ENCODE measurements at places on chromosomes 4 and X.

- no peak for DNase-seq
These were observed 4.2 kb downstream of the PDE6B start for GRCh38 chr4:629636-629914.

GRCh38 chr4:55175779-55176231, 50.4 kb upstream of the KDR start:
- no peak for DNase-seq

- no peak for DNase-seq
These were observed 221.0 kb upstream of the GALNT7 start for GRCh38 chr4:172947594-172947993.

DNA sequence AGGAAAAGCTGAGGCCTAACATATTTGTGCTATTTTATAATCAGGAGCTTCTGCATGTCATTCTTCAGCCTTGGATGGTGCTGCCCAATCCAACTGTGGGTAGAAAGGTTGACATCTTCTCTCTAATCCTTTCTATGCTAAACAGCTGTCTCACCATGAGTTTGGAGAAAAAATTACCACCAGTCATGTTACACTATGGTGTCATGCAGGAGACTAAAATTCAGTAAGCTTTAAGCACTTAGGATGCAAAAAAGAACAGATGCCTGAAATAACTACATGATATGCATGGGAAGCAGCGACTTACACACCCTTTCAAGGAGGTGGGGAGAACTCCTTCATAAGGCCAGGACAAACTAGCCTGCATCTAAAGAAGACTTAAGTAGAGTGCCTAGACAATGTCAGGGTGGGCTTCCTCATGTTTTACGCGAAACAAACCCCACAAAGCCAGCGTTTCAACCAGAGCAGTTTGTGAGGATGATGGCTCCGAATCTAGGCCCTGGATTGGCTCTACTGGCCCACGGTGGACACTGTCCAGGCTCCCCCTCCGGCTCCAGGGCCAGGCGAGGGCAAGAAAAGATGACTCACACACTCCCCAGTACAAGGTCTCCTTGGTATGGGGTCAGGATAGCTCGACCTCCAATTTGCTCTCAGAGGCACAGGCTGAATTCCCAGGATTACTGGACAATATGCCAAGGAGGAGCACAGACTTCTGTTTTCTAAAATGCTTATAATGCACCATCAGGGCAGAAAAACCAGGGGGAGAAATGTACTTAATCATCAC, 45.1 kb downstream of the STX18 start:
- DNase-seq: no peak

- no peak for DNase-seq
These were observed 711.3 kb upstream of the AMOT start for GRCh38 chrX:113551919-113552318.

GRCh38 chr4:48778431-48779094, 1.5 kb downstream of the FRYL start:
- no peak for DNase-seq

DNA sequence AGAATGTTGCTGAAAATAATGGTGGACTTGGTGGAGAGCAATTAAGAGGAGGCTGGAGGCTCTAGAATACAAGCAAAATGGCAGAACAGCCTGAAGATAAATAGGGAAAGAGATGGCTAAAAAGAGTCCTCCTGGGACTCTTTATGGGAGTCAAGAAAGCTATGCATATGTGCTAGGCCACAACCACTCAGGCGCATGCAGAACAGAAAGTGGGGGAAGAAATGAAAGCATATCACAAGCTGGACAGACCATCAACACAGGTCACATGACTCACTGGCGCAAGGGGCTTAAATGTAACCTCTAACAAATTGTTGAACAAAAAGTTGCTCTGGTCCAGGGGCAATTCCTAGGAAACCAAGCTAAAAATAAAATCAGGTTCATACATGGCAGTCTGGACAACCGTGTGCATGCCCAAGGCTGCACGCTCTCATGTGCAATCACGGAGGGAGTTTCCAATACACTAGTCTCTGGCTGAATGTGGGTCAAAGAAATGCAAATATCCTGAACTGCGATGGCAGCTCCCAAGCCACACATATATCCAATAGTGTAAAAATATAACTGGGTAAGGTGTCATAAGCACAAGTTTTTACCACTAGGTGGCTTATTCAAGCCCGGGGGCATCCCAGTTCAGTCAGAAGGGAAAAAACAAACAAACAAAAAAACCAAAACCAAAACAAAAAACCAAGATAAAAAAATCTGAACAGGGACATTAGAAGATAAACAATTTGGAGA, 45.4 kb downstream of the ZNF711 start:
- DNase-seq: no peak

DNA sequence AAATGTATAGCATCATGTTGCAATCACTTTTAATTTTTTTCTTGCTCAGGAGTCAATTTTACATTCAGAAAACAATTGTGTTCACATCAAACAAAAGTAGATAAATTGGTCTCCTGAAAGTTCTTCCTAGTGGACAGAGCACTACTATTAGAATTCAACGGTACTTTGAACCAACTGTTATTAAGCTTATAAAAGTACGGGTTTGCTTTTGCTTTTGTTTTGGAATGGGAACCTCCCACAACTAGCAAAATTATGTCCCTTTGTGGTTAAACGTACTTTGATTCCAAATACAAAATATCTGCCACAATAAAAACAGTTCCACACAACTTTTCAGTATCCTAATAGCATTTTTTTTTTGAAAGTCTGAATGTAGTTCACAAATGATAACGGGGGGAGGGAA, 8.6 kb upstream of the MAPK10 start:
- no peak for DNase-seq

DNA sequence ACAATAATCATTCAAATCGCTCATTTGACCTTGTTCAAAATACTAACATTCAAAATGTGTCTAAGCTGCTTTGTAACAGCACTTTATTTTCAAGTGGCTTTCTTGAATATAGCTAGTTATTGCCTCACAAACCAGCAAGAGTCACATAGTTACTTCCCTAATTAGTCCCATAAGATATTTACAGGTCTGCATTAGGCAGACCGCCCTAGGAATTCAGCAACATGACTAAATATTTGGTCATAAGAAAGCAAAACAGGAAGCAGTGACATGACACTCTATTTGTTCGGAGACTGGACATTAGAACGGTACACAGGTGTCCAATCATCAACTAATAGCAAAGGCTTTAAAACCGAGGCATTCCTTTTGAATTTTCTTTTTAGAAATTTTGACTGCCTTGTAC, 262.0 kb downstream of the COL25A1 start:
- no peak for DNase-seq

DNA sequence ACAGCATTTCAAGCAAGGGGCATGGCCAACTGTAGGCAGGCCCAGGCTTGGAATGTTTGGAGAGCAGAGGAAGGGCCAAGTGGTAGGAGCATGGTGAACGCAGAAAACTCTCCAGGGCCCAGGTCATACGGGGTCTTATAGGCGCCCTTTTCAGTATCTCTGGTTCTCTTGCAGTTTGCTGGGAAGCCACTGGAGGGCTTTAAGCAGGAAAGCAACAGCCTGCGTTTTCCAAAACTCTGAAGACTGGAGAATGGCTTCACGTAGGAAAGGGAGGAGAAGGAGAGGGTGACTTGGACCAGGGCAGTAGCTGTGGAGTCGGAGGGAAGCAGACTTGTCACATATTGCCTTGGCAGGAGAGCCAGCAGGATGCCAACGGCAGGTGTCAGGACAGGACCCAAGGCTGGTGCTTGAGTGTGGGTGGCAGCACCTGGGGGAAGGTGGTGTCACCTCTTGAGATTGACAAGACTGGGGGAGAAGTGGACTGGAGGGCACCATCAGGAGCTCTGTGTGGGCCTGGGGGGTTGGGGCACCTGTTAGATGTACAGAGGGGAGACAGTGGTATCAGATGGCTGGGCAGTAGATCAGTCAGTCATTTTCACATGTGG, 21.9 kb downstream of the TKTL1 start:
- peak; percentile 17 for DNase-seq

DNA sequence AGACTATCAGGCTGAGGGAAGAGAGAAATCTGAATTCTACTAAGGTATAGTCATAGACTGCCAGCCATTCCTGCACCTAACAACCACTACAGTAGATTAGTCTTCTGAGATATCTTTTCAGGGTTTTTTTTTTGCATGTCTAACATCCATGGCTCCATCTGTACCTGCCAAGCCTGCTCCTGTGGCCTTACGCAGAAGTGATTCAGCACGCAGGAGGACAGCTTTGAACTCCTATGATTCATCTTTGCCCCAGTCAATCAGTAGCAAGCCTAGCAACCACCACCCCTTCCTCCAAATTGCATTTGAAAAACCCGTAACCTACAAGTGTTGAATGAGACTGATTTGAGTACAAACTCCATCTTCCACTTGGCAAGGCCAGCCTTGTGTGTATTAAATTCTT, 520.7 kb upstream of the HS3ST1 start:
- no peak for DNase-seq

DNA sequence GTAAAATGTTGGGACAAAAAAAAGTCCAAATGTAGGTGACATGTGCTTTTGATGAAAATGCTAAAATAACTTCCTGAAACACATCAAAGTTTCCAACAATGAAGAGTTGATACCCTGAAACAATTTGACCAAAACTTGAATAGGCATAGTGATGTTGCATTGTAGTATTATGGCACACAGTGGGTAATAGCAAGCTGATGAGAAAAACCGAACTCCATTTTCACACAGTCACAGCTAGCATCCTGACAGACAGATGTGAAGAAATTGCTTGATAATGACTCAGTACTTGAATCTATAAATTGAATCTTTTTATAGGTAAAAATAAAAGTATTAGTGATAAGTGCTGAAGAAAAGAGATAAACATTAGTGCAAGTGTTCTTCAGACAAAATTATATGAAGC, 122.5 kb downstream of the ELOVL6 start:
- DNase-seq: no peak

- no peak for DNase-seq
These were observed 27.6 kb downstream of the MORF4L2 start for GRCh38 chrX:103658681-103659433.

- no peak for DNase-seq
These were observed 87.9 kb downstream of the FRAS1 start for GRCh38 chr4:78145008-78145407.

DNA sequence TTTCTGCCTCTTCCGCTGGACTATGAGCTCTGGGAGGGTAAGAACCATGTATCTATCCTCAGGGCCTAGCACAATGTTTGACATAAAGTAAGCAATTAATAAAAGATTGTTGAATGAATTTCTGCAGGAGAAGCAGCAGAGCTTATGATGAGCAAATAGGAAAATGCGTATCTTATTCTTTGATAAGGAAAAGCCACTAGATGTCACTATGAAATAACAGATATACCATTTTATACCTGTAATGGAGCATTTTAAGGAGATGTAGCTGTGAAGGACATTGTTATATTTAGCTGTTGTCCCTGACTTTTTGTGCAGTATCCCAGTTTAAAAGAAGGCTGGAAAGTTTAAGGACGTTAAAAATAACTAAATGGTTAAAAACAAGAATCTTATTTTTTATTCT, 147.2 kb upstream of the MBNL3 start:
- no peak for DNase-seq

DNA sequence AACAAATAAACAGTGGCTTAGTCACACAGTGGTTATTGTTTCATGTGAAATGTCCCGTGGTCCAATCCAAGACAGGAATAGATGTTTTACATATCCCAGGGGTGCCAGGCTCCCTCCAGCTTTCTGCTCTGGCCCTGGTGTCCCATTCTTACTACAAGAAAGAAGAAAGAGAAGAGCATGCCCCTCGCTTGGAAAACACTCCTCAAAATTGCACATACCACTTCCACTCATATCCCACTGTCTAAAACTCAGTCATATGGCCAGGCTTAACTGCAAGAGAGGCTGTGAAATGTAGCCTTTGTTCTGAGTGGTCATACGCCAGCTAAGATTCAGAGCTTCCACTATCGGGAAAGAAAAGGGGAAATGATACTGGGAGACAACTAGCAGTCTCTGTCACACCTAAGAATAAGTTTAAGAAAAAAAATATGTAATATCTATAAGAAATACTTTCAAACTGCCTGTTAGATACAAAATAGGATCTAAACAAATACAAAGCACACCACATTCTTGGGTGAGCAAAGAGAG, 306.8 kb upstream of the FAM241A start:
- no peak for DNase-seq

DNA sequence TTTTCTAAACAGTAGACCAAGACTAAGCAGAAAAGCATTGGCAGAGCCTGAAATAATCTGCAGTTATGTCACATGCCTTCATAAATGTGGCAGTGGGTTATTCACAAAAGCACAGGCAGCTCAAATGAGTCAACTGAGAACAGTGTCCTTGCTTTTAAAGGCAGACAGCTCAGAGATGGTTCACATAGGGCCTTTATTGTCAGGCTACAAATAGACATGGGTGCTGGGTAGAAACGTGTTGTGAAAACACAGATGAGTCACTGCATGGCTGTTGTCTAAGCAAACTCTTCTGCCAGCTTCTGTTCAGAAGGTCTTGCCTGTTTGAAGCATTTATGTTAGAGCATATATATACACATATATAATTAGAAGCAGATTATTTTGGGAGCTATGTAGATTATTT, 118.0 kb downstream of the SLC4A4 start:
- peak; percentile 18 for DNase-seq

- no peak for DNase-seq
These were observed 24.8 kb upstream of the ACSL1 start for GRCh38 chr4:184850431-184851199.

DNA sequence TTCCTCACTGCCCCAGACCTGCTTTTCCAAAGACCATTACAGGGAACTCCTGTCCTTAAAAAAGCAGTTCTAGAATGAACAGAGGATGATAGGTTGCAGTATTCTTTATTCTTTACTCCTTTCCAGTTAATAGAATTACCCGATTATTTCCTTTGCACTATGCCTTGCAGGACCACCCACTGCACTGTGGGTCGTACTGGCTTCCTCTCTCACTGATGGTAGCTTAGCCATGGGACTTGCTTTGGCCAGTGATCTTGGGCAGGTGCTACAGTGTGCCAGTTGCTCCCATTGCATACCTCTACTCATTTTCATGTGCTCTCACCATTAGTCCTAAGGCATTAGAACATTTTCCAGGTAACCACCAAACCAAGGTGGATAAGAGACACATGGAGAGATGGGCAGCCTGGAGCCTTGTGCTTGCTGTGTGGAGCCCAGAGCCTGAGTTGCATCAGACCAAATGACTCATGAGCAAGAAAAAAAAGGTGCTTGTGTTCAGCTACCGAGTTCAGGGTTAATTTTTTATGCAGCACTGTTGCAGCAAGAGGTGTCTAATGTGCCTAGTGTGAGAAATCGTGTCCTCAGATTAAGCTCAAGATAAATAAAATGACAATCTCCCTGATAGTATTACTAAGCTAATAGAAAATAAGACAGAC, 7.6 kb upstream of the UNC5C start:
- DNase-seq: no peak

DNA sequence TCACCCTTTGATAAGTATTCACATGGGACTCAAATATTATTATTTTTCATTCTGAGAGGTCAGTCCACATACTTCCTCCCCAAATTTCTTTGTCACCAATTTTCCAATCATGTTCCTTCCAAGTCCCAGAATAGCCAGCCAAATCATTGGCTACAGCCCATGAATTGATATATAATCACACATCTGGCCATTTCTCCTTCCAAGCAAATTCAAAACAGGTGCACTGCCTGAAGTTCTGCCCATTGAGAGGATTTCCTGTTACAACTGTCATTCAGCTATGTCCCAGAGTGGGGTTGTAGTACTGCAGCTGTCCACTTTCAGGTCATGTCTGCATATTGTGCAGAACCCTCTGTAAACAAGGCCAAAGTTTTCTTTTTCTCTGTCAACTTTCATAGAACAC, 347.8 kb downstream of the GRID2 start:
- DNase-seq: no peak

GRCh38 chr4:170674176-170674575, 584.4 kb upstream of the AADAT start:
- DNase-seq: no peak

Data from frontal cortex (tissue), 4 donors.